ENCODE measurements at places on chromosomes 7 and 10.

DNA sequence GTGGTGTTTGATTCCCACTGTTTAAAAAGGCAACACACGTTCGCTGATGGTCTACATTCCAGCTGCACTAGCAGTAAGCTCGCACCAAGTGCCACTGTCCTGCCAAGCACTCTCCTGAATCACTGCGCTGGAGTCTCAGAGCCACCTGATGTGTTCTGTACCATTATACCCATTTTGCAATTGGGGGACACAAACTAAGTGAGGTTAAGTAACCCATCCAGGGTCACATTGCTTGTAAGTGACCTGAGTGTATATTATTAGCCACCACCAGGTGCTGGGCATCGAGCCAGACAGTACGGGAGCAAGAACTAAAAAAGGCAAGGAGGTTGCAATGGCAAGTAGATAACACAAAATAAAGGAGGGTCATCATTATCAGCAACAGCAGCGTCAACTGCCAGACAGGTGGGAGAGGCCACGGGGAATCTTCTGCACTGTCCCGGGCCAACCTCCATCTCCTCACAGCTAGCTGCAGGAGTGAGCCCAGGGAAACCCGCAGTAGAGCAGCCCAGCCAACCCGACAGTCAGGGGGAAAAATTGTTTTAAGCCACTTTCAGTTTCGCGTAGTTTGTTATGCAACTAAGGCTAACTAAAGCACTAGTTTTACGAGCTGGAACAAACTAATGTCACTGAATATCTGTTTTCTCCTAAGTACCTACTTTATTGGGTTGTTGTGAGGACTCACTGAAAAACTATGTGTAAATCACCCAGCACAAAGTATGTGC lies 712 bp upstream of the CPVL start:
- no peak for DNase-seq

DNA sequence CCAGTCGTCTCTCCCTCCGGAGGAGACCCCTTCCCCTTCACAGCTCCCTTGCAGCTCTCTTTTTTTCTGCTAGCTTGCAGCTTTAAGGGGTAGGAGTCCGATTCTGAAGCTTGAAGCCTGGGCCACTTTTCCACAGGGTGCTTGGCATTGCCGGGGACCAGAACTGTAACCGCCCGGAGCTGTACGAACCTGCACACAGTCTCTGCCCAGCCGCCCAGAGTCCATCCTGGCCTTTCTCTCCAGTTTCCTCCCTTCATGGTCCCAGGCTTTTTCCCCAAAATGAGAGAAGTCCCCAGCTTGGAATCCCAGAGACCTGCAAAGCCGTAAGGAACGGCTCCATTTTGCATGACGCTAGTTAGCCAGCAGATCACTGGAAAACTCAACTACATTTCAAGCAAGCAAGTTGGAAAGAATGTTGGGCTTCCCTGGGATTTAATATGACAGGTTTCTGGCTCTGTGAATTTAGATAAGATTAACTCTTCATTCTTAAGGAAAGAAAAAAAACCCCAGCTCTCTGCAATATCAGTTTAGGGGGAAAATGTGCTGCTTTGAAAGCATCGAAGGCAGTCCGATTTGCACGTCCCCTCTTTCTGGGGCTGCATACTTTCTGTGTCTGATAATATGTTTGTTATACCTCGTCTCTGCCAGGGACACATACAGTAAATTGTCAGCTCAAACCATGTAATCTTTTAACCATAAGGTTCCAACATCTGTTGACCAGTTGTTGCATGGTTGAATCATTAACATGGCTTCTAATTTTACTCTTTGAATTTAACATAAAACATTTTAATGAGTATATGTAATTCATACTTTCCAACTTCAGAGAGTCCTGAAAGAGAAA lies 190.0 kb upstream of the LYZL2 start:
- no peak for DNase-seq

DNA sequence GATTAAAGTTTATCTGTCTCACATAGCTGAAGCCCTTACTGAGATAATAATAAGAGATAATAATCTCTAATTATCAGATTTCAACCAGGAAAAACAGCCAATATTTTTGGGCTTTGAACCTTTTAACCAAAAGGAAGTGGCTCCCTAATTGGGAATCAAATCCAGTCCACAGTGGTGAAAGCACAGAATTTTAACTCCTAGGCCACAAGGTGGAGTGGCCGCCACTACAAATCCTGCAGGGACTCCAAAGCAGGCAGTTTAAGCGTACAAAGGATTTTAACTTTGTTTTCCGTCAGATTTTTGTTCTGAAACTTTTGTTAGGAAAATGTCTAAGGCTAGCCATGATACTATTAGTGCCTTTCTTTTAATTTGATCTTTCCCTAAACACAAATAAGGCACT lies 99.6 kb upstream of the CCNY start:
- no peak for DNase-seq

GRCh38 chr7:48421357-48421756 lies 250.1 kb downstream of the ABCA13 start:
- no peak for DNase-seq

DNA sequence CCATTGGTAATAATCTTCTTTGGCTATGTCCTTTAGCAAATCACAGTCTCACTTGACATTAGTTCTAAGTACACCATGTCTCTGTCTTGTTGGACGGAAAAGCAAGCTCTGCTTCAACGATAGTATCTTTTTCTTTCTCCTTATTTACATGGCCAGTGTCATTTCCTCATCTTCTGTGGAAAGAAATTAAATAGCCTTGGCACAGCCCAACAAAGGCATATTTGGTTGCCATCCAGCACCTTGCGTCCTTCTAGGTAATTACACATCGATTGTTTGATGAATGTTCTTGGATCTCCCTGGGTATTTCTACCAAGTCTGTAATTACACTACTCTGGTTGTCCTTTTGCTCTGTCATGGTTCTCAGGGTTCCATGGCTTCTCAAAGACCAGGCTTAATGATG lies 183.1 kb downstream of the CHN2 start:
- no peak for DNase-seq

DNA sequence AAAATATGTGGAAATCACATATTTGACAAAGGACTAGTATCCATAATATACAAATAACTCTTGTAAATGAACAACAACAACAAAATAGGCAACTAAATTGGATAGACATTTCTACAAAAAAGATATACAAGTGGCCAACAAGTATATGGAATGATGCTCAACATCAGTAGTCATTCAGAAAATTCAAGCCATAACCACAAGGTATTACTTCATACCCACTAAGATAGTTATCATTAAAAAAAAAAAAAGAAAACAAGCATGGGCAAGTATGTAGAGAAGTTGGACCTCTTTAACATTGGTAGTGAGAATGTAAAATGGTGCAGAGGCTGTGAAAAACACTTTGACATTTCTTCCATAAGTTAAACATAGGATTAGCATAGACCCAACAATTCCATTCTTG lies 80.8 kb downstream of the CYP26A1 start:
- no peak for DNase-seq
